ENCODE measurements at places on chromosomes 2 and 18.
A peak's percentile ranks its signal among the peaks of the same experiment; 100 is the strongest.

- DNase-seq, result no peak
Measured at GRCh38 chr18:31658670-31659575, 25.5 kb downstream of the B4GALT6 start.

DNA sequence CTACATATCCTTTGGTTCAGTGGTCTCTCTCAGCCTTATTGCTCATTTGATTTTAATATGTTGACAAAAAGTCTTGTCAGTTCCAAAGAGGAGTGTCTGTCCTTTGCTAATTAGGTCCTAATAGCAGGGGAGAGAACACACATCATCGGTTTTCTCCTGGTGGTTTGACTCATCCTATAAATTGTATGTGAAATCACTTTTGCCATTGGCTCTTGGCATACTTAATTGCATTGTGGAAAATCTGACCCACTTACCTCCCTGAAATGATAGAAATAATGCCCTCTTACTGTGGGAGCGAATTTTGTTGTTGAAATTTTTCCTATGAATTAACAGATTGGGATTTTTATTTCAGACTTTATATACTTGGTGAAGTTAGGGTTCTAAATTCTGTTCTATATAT lies 58.3 kb downstream of the MTCL1 start:
- no peak for DNase-seq

- DNase-seq, result no peak
Measured at GRCh38 chr2:653645-654425, 23.4 kb downstream of the TMEM18 start.

GRCh38 chr2:43345391-43345813 lies 119.0 kb upstream of the ZFP36L2 start:
- DNase-seq, result no peak

DNA sequence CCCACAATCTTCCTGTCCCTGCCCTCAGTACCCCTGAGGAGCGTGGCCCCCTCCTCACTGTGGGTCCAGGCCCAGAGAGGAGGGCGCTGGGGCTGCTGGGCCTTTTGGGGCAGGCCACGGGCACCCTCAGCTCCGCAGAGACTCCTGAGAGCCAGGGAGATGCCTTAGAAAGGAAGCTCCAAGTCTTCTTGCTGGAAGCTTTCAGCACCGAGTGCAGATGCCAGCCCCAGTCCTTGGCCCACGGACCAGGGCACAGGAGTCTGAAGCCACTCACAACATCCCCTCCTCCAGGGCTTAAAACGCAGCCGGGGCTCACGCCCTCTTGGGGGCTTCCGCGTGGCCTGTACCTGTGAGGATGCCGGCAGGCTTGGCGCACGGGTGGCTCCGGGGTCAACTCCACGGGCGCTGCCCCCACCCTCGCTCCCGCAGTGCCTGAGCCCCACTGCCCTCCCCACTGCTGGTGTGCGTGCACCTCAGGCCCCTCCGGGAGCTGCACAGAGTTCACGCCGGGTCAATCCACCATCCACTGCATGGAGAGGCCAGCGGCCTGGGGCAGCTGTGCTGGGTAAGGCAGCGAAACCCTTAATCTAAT lies 72.1 kb upstream of the CTDP1 start:
- no peak for DNase-seq

DNA sequence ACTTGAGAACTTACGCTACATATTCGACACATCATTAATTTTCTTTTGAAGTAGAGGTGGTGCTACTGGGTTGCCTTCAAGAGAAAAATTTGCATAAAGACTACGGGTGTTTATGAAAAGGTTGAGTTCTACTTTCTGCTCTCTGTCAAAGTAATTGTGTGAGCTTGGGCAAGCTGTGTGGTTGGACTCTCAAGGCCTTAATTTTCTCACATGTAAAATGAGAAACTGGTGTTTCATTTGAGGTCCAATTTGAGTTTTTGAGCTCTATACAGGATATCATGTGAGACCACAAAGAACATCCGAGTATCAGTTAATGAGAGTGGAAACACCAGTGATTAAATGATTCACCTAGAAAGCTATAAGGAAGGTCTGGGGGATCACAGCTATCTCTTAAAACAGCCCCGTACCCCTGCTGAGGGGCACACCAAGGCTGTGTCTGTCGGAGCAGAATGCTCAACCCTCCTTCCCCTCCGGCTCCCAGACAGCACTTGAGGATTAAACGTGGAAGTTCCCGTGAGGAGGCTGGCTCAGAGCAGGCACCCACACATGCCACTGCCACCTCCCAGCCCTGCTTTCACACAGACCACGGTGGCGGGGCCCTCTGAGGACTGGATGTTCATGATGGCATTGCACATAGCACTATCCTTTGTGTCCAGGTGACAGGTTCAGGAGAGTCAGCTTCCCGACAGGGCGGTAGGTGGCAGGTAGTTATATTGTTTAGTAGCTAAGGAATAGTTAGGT lies 191.8 kb downstream of the RNF144A start:
- no peak for DNase-seq

DNA sequence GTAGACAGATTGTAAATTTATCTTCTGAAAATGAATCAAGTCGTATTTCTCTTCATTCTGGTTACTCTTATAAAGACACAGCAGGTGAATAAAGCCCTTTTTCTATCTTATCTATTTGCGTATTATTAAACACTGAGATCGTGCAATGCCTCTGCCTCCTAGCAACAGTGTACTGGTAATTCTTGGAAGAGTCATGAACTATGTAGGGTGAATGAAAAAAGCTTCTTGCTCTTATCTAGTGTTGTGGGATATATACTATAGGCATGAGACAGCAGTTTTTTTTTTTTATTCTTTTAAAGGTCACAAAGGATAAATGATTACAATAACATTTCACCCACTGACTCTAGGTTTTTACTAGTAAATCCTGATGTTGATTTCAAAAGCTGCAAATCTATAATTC lies 324.2 kb downstream of the PDE11A start:
- no peak for DNase-seq

GRCh38 chr2:122433123-122433754 lies 677.8 kb downstream of the TSN start:
- DNase-seq, result no peak

DNA sequence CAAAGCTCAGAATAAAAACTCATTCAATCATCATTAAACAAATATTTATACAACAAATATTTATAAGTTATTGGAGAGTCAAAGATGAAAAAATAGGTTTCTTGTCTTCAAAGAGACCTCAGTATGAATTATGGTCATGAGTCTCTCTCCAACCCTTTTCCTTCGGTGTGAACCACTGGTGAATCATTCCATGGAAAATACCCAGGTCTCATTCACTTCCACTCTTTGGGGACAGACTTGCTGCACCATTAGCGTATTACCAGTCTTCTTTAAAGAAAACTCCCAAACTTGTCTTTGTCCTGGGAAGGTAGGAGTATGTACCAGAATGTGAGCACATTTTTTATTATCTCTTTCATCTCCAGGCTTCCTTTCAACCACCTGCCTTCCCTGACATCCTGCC lies 257.4 kb upstream of the RBMS1 start:
- peak; percentile 69 for DNase-seq

GRCh38 chr2:145845207-145845894 lies 1325.4 kb upstream of the ZEB2 start:
- DNase-seq, result no peak

DNA sequence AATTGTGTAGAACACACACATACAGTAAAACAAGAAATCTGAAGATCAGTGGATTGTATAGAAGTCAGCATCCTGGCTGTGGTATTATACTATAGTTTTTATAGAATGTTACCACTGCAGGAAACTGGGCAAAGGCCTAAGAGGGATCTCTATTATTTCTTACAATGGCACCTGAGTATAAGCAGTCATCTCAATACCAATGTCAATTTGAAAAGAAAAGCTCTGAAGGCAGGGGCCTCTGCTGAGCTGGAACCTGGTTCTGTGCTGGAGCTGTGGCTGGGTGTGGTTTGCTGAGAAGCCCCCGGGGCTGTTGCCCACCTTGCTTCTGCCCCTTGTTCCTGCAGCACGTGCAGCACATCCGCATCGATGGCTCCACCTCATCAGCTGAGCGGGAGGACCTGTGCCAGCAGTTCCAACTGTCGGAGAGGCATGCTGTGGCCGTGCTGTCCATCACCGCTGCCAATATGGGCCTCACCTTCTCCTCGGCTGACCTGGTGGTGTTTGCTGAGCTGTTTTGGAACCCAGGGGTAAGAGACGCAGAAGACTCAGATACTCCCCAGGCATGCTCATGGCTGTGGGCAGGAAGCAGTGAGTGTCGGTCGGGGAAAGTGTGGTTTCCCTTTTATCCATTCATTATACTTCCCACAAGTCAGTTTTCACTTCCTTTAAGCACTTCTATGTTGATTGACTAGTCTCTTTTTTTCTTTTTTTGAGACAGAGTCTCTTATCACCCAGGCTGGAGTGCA lies 23.5 kb upstream of the RPL37A start:
- DNase-seq, result no peak

DNA sequence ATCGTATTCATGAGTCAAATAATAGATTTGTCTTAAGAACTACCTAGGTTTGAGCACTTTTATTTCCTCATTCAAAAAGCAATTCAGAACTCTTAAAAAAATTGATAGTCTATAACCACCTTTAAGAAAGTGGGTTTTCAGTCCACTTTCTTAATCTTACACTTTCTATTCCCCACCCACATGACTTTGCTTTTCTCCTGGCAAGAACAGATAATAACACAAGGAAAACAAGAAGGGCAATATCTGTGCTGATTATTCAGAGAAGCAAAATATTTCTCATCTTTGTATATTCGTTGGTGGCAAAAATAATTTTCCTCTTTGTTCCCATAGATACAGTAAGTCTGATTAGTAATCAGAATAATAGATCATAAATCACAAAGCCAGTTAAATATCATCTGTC lies 130.6 kb upstream of the DNAJC10 start:
- no peak for DNase-seq

- DNase-seq, result no peak
Measured at GRCh38 chr2:204899983-204900382, 354.7 kb downstream of the PARD3B start.

DNA sequence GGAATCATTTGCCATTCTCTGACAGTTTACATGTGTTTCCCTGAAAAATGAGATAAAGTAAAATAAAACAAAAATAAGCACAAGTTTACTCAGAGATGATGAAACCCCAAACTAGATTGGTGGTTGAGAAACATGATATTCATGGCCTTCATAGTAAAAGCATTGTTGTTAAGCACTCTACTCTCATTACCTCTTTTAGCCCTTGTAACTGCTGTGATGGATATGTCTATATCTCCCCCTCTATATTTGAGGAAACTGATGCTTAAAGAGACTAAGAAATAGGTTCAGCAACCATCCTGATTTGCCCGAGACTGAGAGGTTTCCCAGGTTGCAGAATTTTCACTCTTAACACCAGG lies 33.9 kb upstream of the GALNT3 start:
- DNase-seq, result no peak

- no peak for DNase-seq
Measured at GRCh38 chr18:79556829-79557585, 122.6 kb upstream of the CTDP1 start.

GRCh38 chr2:68689553-68690537 lies 44.8 kb upstream of the ARHGAP25 start:
- no peak for DNase-seq

GRCh38 chr2:101698014-101698843 lies 722 bp downstream of the MAP4K4 start:
- DNase-seq, result peak; percentile 27

- DNase-seq, result peak; percentile 80
Measured at GRCh38 chr2:217331523-217332416, 471.9 kb upstream of the TNP1 start.

GRCh38 chr18:57543560-57543959 lies 42.9 kb downstream of the FECH start:
- DNase-seq, result no peak

DNA sequence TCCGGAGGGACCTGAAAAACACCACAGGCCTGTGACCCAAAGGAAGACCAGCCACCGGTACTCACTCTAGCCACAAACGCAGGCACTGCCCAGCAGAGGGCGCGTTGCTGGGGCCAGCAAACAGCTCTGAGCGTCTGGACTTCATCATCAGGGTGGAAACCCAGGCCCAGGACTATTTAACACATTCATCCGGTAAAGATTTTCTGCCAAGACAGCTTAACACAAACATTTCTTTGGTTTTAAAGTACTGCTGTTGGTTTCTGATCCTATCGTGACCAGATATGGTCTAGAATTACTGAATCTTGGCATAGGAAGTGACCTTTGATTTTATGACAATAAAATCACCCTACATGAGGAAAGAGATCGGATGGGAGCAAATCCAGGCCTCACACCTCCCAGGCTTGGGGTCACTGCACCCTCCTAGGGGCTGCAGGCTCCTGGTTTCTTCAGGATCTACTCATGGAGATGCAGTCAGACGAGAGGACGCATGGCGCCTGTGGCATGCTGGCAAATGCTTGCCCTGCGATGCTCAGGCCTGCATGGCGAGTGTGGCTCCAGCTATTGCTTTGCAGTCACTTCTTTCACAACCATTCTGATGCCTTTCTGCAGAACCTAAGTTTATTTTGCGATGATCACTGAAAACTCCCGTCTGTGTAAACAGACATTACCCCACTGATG lies 130.4 kb downstream of the COL4A4 start:
- DNase-seq, result peak; percentile 39

DNA sequence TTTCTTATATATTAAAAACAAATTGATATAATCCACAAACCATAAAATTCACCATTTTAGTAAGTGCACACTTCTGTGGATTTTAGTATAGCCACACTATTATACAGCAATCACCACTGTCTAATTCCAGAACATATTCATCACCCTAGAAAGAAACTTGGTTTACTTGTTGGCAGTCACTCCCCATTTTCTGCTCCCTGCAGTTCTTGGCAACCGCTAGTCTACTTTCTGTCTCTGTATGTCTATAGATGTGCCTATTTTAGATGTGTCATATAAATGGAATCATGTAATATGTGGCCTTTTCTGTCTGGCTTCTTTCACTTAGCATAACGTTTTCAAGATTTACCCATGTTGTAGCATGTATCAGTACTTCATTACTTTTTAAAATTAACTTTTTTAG lies 5.7 kb downstream of the CKAP2L start:
- DNase-seq, result no peak

- DNase-seq, result peak; percentile 72
Measured at GRCh38 chr2:60067006-60067405, 486.4 kb downstream of the BCL11A start.

DNA sequence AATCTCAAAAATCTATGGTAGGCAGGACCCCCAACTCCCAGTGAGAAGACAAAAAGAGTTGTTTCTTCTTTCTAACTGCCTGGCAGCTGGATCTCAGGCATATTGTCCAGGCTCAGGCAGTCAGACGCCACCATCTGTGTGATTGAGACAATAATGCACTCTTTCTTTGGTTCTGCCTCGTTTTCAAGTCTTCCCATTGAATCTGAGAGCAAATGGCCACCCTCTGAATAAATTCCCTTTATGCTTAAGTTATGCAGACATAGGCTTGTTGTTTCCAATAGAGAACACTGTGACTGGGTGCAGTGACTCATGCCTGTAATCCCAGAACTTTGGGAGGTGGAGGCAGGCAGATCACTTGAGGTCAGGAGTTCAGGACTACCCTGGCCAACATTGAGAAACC lies 15.3 kb upstream of the CD207 start:
- DNase-seq, result no peak

- DNase-seq, result no peak
Measured at GRCh38 chr18:8601277-8602032, 7.8 kb upstream of the RAB12 start.

DNA sequence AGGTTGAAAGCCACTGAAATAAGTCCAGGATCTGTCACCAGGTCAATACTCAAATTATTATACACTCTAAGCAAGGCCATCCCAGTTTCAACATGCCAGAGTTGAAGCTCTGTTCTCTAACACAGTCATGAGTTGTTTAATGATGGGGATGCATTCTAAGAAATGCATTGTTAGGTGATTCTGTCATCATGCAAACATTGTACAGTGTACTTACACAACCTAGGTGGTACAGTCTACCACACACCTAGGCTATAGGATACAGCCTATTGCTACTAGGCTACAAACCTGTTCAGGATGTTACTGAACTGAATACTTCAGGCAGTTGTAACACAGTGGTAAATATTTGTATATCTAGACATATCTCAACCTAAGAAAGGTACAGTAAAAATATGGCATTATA lies 162.2 kb downstream of the BAZ2B start:
- DNase-seq, result peak; percentile 10

Measured in fibroblast of skin of abdomen (primary cell).